ENCODE measurements at places on chromosomes 11 and 22.
A peak's percentile ranks its signal among the peaks of the same experiment; 100 is the strongest.

- DNase-seq = no peak
These were observed 21.1 kb upstream of the NECTIN1 start for GRCh38 chr11:119750056-119750455.

DNA sequence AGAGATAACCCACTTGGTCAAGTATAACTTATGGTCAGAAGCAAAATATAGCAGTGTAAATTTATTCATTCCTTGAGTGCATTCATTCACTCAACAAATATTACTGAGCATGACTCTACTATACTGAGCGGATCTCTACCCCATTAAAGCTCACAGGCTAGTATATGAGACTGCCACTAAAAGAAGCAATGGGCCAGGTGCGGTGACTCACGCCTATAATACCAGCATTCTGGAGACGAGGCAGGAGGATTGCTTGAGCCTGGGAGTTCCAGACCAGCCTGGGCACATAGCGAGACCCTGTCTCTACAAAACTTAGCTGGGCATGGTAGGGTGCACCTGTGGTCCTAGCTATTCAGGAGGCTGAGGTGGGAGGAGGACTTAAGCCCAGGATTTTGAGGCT lies 197.6 kb upstream of the BLID start:
- DNase-seq = no peak

DNA sequence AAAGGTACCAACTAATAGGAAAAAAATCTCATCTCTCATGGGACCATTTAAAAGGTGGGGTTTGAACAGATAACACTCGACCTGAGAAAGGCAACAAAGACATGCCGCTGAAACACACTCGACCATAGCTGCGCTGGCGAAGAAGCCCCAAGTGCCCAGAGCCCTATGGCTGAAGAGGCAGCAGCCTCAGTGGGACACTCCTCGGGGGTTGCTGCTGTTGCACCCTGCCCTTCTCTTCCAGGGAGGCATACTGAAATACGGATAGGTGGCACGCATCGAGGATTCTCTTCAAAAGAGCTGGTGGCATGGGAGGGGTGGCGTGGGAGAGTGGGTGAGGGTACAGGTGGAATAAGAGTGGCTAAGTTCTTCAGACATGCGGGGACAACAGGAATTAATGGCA lies 18.5 kb upstream of the PHLDA2 start:
- no peak for DNase-seq

- DNase-seq = peak; percentile 77
These were observed 8.5 kb upstream of the CHRDL2 start for GRCh38 chr11:74739546-74740270.

DNA sequence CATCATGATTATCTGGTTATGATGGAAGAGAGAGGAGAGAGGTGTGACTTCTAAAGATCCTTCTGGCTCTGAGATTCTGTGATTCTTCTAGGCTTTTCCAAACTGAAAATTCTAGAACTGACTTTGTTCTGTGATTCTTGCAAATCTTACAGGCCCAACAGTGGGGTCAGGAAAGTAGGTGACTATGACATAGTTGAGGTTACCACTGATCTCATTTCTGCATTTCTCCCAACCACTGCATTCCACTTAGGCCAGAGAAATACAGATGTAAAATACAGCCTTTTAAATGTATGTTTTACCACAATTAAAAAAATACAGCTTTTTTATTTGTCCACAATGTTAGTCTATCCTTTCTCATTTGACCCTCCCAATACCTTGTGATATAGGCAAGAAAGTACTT lies 83.7 kb downstream of the STIM1 start:
- DNase-seq = no peak

Measured in KBM-7 (cell line).